ENCODE measurements at places on chromosomes 2 and 18. TPM values are rescaled to one million over a fixed set of nuclear protein-coding genes. Genes with fewer than 3 reads are reported as not detected.

GYPC gene
- 101 TPM for total RNA-seq

OXER1 gene
- not detected for total RNA-seq

MFSD2B gene
- total RNA-seq: 0.36 TPM

THAP4 gene
- total RNA-seq: 43.4 TPM

TM4SF20 gene
- total RNA-seq: 1.1 TPM

MSTN gene
- not detected for total RNA-seq

UPP2 gene
- not detected for total RNA-seq

MROH2A gene
- total RNA-seq: not detected

HJURP gene
- 3.5 TPM for total RNA-seq

KIF5C gene
- total RNA-seq: 0.36 TPM

HOXD11 gene
- total RNA-seq: not detected

NXPH2 gene
- total RNA-seq: not detected

ARPC2 gene
- total RNA-seq: 301 TPM

ASPRV1 gene
- 0.29 TPM for total RNA-seq

C2orf81 gene
- 0.72 TPM for total RNA-seq

MALL gene
- total RNA-seq: 4.4 TPM

DPYSL5 gene
- total RNA-seq: not detected

DES gene
- 1.2 TPM for total RNA-seq

GPR155 gene
- total RNA-seq: 3.5 TPM

IL36B gene
- not detected for total RNA-seq

SULT1C3 gene
- total RNA-seq: not detected

SERPINB3 gene
- total RNA-seq: not detected

TET3 gene
- 8.0 TPM for total RNA-seq

ECEL1 gene
- not detected for total RNA-seq

MAPRE3 gene
- total RNA-seq: 6.5 TPM

PEX13 gene
- total RNA-seq: 34.0 TPM

UGT1A10 gene
- total RNA-seq: not detected

COQ10B gene
- total RNA-seq: 48.1 TPM

IL36RN gene
- not detected for total RNA-seq

VAMP5 gene
- total RNA-seq: 21.8 TPM

SPR gene
- total RNA-seq: 17.0 TPM

CRYGC gene
- total RNA-seq: not detected

OTOS gene
- total RNA-seq: not detected

CHRNA1 gene
- total RNA-seq: not detected

ZDBF2 gene
- 12.7 TPM for total RNA-seq

SCYGR4 gene
- total RNA-seq: not detected

PSMA8 gene
- total RNA-seq: not detected

FBLN7 gene
- 5.8 TPM for total RNA-seq

VWC2L gene
- not detected for total RNA-seq

ANKRD29 gene
- 20.9 TPM for total RNA-seq

UCN gene
- total RNA-seq: 0.36 TPM

LPIN1 gene
- 117 TPM for total RNA-seq

B3GNT7 gene
- total RNA-seq: 0.72 TPM

TSHZ1 gene
- total RNA-seq: 10.5 TPM

KDSR gene
- total RNA-seq: 53.0 TPM

EMX1 gene
- not detected for total RNA-seq

POTEC gene
- 0.36 TPM for total RNA-seq

TACR1 gene
- total RNA-seq: 0.29 TPM

IL1A gene
- not detected for total RNA-seq

SRBD1 gene
- total RNA-seq: 17.4 TPM

ABCB11 gene
- total RNA-seq: under 0.01 TPM

SPC25 gene
- 1.1 TPM for total RNA-seq

KIAA2012 gene
- not detected for total RNA-seq

KIDINS220 gene
- 134 TPM for total RNA-seq

All from osteoblast (primary cell).